ENCODE measurements at places on chromosomes 2 and 18.
A peak's percentile ranks its signal among the peaks of the same experiment; 100 is the strongest.

DNA sequence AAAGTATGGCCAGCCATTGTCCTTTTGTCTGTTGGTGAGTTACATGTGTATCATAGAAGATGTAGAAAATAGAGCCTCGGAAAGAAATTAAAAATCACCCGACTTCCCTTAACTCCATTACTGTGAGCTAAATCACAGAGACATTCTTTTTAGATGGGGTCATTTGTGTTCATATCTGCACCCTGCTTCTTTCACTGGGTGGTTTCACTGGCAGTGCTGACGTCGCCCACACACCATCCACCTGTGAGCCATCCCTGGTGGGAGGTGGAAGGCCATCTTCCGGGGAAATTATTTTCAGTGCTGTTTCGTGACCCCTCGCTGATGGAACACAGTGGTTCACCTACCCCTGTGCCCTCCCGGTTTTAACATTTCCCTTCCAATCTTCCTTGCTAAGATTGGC, 21.2 kb downstream of the SH3BP4 start:
- DNase-seq, result no peak

DNA sequence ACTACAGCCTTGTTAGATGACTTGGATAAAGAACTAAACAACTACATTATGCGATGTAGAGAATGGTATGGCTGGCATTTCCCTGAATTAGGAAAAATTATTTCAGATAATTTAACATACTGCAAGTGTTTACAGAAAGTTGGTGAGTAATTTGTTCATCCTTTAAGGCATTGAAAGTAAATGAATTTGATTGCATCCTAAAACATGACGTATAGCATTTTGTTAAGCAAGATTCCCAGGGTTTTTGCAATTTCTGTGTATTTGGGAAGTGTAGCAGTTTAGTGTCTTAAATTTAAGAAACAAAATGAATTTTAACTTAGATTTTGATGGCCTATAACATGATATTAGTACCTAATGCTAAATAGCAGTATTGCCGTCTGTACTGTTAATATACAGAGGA, 24.8 kb downstream of the NOP58 start:
- no peak for DNase-seq

DNA sequence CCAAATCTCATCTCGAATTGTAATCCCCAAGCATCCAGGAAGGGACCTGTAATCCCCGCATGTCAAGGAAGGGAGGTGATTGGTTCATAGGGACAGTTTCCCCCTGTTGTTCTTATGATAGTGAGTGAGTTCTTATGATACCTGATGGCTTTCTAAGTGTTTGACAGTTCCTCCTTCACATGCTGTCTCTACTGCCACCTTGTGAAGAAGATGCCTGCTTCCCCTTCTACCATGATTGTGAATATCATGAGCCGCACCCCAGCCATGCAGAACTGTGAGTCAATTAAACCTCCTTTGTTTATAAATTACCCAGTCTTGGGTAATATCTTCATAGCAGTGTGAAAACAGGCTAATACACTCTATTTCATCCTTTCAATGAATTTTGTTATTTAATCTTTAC, 446.7 kb downstream of the RNF144A start:
- no peak for DNase-seq

- no peak for DNase-seq
Measured at GRCh38 chr2:161415034-161415986, 787 bp upstream of the TBR1 start.

DNA sequence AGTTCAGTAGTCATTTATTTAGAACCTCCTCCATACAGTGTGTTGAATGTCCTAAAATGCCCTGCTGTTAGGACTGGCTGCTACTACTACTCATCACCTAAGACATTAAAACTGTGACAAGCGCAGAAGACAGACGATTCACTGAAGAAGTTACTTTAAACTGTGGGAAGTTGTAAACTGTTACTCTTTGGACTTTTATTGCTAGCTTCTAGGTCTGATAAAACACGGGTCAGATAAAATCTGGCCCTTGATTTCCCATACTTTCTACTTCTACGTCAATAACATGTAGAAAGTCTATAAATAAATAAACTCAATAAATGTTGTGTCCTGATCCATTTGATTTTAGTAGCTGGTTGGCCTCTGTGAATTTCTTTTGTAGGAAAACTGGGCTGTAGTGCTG, 113.4 kb downstream of the ICA1L start:
- DNase-seq, result no peak

DNA sequence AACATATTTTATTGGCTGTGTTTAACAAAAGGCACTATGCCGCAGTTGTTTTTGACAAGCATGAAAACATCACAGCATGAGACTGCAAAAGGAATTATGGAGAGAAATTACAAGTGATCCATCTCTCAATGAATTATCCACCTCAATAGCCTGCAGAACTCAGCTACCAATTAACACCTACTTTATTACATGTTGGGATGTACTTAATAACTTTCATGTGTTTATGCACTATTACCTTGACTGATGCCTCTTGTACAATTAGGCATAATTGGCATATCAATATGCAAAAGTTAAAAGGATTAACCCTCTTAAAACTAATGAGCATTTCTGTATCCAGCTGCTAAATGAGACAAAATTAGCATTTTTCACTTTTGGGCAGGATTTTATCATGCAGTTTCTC, 27.8 kb downstream of the ARHGAP15 start:
- DNase-seq, result no peak

GRCh38 chr2:98015671-98016070, 19.9 kb upstream of the TMEM131 start:
- no peak for DNase-seq

DNA sequence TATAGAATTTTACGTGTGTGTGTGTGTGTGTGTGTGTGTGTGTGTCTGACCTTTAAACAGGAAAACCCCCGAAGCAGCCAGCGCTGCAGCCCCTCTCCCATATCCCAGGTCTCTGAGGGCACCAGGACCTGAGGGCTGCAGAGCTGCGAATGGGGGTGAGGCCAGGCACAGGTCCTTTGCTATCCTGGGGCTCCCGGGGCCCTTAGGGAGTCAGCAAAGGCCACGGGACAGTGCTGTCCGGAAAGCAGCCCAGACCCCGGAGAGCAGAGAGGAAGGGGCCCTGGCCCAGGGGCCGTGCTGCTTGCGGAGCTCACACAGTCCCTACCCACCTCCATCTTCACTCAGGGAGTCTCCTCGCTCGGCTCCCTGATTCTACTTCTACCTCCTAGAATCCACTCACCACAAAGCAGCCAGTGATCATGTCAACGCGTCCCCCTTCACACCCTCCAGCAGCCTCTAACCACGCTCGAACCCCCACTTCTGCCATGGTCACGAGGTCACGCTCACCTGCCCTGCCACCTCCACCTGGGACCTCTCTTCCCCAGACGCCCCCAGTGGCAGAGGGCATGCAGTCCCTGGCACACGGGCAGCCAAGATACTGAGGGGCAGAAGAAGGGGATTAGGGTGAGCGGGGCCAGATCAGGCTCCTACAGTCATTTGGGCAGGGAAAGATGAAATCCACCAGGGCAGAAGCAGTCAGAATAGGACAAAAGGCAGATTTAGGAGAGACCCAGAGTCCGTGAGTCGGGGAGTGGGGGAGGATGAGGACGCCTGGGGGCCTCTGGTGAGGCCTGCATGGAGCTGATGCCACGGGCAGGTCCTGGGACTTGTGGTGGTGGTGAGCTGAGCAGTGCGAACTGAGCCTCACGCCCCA, 86.7 kb downstream of the USP40 start:
- no peak for DNase-seq

GRCh38 chr2:29898999-29899398, 22.4 kb downstream of the ALK start:
- no peak for DNase-seq

- no peak for DNase-seq
Measured at GRCh38 chr2:28995765-28996750, 15.0 kb downstream of the TOGARAM2 start.

DNA sequence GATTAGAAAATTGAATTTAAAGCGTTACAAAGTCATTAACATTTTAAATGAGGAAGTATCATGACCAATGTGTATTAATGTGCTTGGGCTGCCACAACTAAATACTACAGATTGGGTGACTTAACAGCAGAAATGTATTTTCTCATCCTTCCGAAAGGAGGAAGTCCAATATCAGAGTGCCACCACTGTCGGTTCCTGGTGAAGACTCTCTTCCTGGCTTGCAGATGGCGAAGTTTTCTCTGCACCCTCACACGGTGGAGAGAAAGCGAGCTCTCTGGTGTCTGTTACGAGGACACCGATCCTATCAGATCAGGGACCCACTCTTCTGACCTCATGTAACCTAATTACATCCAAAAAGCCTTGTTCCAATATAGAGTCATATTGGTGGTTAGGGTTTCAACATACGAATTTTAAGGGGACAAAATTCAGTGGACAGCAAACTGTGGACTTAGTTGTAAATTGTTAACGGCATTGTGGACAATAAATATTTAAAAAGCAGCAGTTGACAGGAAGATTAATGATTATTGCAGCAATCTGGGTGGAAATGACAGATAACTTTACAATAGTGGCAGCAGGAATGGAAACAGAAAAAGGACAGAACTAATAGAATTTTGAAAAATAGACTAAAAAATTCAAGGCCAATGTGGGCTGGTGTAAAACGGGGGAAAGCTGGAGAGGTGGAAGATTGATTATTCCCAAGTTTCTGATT, 35.1 kb upstream of the CYRIA start:
- DNase-seq, result no peak

GRCh38 chr2:2234398-2235195, 96.5 kb downstream of the MYT1L start:
- no peak for DNase-seq

DNA sequence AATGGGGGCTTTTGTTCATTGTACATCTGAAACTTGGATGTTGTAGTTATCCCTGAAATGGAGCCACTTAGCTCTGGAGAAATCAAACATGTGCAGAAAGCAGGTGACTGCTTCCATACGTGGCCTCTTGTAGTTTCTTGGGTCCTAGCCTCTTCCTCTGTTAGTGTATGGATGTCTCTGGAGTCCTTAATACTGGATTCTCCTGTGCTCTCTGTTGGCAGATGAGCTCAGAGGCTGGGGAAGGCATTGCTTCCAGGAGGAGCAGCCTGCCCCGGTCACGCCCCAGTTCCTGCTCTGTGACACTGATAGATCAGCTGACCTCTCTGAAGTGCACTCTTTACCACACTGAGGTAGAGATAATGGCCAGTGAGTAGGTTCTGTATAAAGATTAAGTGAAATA, 176.2 kb downstream of the LDLRAD4 start:
- DNase-seq, result no peak

DNA sequence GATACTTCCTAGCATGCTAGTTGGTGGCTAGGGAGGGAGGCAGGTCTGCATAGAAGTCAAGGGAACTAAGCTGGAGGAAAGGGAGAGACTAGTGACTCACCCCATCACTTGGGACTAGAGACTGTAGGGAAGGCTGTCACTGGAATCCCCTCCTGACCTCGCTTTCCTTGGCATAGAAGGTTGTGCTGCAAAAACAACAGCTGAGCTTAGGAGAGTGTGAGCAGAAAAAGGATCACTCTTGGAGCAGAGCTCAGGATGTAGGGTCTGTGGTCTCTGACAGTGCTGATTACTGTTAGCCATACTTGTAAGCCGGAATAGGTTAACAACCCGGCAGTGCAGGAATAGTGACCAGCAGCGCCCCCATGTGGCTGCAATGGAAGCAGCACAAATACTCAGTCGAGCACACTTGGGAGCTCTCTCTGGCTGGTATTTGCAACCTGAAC, 66.9 kb upstream of the SMAD2 start:
- no peak for DNase-seq

GRCh38 chr2:128491692-128492244, 173.1 kb upstream of the HS6ST1 start:
- no peak for DNase-seq

GRCh38 chr2:61949714-61950560, 44.5 kb downstream of the COMMD1 start:
- peak; percentile 63 for DNase-seq

DNA sequence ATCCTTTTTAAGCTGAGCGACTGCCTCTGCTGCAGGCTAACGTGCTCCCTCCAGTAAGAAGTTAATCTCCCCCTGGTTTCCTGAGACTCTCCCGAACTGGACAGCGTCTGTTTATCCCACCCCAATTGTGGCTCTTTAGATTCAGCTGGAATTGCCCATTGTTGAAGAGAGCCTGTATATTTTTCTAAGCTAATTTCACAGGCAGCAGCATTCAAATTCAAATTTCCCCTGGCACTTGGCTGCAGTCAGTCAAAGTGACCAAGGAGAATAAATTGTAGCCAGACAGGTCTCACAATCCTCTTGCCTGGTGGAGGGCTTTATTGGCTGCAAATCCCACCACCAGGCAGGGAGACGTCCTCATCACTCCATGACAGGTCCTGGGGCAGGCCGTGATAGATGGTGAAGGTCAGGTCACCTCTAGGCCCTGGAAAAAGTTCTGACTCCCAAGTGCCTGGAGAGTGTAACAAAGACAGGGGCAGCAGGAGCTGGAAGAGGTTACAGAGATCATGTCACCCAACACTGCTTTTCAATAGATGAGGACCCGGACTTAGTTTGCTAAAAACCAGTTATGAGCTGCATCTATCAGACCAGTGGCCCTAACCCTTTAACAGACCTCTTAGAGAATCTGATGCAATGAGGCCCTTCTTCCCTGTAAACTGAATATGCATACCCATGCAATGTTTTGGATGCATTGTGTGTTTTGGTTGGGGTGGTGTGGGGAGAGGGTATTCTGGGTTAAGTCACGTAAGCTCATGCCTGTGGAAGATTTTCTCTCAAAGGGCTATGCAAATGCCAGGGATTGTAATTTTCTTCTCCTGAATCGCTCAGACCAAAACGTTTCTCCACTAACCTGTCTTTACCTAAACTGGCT, 32.3 kb upstream of the C18orf32 start:
- no peak for DNase-seq

DNA sequence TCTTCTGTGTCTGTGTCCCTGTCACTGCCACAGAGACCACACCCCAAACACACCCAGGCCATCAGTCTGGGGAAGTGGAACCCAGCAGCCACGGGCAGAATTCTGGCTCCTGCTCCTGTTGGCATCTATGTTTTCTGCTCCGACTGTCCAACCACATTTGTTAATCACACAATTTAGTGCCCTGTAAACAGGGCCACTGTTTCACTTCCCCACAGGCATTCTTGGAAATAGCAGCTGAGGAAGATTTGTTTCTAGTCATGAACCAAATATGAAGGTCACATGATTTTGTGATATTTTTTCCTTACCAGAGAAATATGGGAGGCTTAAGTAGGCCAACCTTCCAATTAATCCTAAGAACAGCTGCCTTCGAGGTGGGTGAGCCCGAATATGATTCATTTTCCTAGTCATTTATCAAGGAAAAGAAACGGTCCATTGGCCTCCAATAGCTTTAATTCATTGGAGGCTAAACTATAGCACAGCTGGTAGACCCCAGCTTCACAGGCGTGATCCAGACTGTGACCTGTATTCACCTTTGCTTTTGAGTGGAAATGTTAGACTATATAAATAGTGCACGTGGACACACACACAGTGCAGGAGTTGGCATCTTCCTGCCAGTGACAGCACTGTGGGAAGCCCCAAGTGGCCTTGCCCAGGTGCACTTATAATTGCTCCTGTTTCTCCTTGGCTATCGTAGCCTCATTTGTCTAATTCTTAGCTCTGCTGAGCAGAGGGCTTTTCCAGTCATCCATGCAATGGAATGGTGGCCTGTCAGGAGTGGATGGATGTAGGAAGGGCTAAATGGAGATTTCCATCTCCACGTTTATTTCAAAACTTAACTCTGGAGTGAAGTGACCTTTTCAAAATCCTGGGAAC, 267.9 kb downstream of the LPIN1 start:
- no peak for DNase-seq

GRCh38 chr2:1415501-1415900, 2.2 kb downstream of the TPO start:
- no peak for DNase-seq

GRCh38 chr18:58714259-58714658, 43.0 kb downstream of the MALT1 start:
- DNase-seq, result no peak
